ENCODE measurements at places on chromosomes 5 and 9. TPM values are rescaled to one million over a fixed set of nuclear protein-coding genes. Genes with fewer than 3 reads are reported as not detected.
A peak's percentile ranks its signal among the peaks of the same experiment; 100 is the strongest.

DNA sequence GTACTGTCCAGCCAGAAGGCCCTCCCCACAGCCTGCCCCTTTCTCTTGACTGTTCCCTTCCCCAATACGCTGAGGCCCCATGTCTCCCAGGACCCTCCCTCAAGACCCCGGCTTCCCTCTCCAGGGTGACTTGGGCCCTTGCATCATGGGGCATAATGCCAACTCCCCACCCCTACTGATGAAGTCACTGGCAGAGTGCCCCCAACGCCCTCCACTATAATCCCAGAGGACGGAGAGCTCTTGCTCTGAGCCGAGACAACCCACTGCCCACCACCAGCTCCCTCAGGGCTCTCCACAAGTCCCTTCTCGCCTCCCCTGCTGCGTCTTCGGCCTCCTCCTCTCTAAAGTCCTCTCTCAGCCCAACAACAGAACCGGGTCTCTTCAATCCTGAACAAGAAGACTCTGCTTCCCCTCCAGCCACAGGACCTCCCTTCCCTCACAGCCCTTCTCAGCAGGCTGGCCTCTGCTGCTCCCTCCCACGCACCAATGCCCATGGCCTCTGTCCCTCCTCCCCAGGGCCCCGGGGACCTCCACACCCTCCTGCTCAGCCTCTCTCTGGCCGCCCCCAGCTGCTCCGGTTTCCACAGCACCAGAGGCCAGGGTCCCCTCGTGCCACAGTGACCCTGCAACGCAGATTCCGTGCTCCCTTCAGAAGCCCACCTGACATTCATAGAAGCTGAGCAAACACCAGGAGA, 47.6 kb downstream of the ADAMTS2 start:
- no peak for ATAC-seq

- peak; percentile 100 for ATAC-seq
Observed at GRCh38 chr5:59587489-59588337, 305.8 kb downstream of the PDE4D start.

DNA sequence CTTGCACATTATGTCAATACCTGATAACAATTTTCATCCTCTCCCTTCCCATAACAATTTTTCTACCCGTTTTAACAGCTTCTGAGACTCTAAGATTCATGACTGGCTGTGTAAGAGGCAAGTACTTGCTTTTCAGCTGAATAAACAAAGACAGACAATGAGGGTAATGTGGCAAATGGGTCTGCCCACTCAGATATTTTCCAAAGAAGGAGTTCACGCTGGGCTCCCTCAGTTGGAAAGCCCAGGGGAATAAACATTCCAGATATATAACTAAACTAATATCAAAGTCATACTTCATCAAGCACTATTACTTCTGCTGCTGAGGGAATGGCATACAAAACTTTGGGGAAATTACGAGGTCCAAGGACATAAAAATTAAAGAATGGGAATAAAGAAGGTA, 24.4 kb downstream of the MEGF9 start:
- no peak for ATAC-seq

- peak; percentile 14 for ATAC-seq
Observed at GRCh38 chr9:122219856-122220672, 8.7 kb downstream of the LHX6 start.

DNA sequence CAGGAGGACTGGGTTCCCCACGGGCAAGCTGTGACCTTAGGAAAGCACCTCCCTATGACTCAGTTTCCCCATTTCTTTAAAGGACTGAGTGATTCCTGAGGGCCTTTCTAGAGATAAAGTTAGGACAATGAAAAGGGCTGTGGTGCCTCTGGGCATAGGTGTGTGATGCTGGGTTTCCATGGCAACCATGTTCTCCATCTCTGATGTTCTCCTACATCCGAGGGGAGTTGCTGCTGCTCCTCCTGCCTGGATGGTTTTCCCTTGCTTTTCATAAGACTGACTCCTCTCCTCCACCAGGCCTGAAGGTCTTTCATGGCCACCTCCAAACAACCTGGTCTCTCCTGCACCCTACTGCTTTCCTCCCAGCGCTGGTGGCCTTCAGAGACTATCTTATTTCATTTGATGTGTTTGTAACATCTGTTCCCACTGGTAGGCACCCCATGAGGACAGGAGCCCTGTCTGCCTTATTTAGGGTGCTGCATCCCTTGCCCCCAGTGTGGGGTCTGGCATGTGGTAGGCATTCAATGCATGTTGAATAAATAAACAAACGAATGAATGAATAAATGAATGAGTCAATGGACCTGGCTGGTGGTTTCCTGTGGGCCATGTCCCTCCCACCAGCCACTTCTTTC, 112.2 kb upstream of the HAND1 start:
- no peak for ATAC-seq

- ATAC-seq, result no peak
Observed at GRCh38 chr5:16666883-16667398, 50.1 kb upstream of the RETREG1 start.

- ATAC-seq, result no peak
Observed at GRCh38 chr9:22379272-22379671, 67.4 kb upstream of the DMRTA1 start.

GRCh38 chr9:78032730-78033457, 1.3 kb upstream of the GNAQ start:
- no peak for ATAC-seq

GRCh38 chr5:150073677-150074076, 12.7 kb downstream of the CSF1R start:
- ATAC-seq, result no peak

- ATAC-seq, result no peak
Observed at GRCh38 chr9:133569121-133569785, 34.7 kb downstream of the ADAMTSL2 start.

- no peak for ATAC-seq
Observed at GRCh38 chr5:159854916-159855315, 61.4 kb upstream of the ADRA1B start.

DNA sequence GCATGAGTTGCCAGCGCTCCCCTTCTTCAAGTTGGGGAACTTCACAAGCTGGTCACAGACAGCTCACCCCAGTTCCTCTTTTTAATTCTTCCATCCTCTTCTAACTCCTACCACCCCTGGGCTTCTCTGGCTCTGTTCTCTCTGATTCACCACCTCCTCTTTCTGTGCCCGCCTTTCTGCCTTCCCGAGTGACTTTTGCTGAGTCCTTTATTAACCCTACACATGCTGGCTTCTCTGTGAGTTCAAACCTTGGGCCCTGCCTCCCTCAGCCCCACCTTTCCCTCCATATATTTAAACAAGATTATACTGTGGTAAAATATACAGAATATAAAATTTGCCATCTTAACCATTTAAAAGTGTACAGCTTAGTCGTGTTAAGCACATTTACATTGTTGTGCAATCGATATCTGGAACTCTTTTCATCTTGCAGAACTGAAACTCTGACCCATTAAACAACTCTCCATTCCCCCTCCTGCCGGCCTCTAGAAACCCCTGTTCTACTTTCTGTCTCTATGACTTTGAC, 32.0 kb downstream of the SLC46A2 start:
- no peak for ATAC-seq

DNA sequence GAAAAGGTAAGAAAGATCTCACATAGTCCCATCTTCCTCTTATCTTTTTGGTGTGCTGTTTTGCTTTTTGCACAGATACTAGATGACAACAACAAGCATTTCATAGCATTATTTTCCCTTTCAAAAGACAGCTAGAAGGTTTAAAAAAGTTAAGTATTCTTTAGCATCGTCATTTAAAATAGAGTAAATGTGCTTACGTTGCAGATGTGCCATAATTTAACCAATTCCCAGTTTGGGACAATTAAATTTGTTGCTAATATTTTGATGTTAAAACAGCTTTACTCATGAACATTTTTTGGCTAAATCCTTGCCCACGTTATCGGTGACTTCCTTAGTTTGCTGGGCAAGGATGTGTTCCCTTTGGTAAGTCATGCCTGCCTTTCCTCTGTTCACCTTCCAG, 41.6 kb downstream of the PTTG1 start:
- no peak for ATAC-seq

DNA sequence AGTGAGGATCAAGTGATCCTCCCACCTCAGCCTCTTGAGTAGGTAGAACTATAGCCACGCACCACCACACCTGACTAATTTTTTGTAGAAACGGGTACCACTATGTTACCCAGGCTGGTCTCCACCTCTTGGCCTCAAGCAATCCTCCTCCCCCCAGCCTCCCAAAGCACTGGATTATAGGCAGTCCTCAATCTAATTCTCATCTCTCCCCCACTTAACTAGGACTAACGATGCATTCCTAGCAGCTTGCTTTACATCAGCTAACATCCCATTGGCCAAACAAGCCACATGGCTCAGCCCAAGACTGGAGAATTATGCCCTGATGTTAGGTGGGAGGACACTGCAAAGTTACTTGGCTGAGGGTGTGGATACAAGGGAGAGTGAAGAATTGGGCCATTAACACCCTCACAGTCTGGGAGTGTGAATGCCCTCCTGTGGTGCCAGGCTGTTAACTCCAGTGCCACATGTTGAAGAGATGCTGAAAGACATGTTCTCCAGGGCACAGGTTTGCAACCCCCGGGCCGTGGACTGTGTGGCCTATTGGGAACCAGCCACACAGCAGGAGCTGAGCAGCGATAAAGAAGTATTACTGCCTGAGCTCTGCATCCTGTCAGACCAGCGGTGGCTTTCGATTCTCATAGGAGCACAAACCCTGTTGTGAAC, 5.3 kb upstream of the ZNF367 start:
- no peak for ATAC-seq

GRCh38 chr9:91295357-91295756, 66.4 kb downstream of the AUH start:
- ATAC-seq, result no peak

GRCh38 chr5:16763211-16763610, 146.4 kb upstream of the RETREG1 start:
- ATAC-seq, result no peak

DNA sequence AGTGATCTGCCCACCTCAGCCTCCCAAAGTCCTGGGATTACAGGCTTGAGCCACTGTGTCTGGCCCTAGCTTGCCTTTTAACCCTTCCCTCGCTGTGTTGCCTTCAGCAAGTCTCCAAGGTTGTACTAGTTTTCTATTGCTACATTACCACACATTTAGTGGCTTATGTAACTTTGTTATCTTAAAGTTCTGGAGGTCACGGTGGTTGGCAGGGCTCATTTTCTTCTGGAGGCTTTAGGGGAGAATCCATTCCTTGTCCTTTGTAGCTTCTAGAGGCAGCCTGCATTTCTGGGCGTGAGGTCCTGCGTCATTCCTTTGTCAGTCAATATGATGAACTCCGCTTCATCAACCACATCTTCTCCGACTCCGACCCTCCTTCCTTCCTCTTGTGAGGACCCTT, 2.9 kb upstream of the PRRC2B start:
- ATAC-seq, result no peak

- ATAC-seq, result no peak
Observed at GRCh38 chr9:9612755-9613154, 1000.0 kb downstream of the PTPRD start.

DNA sequence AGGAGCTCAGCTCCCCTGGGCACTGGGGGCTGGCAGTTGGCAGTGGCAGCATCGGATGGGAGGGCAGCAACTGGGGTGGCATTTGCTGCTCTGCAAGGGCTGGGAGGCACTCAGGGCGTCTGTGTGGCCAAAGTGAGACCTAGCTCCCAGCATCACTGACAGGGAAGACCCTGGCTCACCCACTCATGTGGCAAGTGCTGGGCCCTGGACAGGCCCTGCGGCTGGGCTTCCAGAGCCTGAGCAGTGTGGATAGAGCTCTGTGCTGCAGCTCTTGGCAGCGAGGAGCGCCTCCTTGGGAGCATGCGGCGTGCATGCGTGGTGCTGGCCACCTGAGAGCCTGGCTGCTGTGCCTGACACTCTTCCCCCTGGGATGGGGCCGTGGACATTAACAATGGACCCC, 10.2 kb downstream of the CEP72 start:
- no peak for ATAC-seq

GRCh38 chr9:19460243-19460642, 51.4 kb downstream of the ACER2 start:
- ATAC-seq, result no peak

- peak; percentile 78 for ATAC-seq
Observed at GRCh38 chr9:128244837-128245231, 31.0 kb downstream of the GOLGA2 start.

GRCh38 chr5:76657091-76657490, 33.9 kb upstream of the F2RL2 start:
- no peak for ATAC-seq

DNA sequence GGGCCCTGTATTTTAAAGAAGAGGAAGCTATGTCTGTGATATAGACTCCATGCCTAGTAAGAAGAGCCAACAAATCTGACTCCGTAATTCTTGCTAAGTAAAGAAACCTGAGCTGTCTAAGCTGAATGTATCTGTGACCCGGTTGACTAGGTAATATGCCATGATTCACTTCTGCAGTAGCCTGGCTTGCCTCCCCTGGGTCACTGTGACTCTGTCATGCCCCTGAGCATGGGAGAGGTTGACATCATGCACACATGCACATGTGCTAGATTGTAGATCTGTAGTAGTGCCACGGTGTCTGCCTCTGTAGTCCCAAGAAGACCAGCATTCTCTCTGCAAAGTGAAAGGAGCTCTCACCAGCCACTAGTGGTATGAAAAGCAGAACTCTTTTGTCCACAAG, 9.1 kb downstream of the SLC22A5 start:
- peak; percentile 98 for ATAC-seq

DNA sequence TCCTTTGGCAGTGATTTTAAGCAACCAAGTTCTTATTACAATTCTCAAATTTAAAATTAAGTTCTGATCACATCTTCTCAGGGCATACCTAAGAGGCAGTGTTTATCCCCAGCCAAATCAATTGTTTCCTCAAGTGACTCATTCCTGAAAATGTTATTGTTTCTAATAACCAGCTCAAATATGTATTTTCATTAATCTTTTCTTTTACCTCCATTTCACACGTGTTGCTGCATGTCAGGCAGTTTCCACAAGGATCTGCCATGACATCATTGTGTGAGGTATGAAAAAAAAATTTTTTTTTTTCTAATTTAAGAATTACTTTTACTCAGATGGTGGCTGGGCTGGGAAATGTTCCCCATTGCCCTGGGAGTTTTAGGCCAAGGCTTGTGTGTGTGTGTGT, 113.0 kb upstream of the NTRK2 start:
- peak; percentile 27 for ATAC-seq

GRCh38 chr5:133742431-133742988, 130.2 kb upstream of the FSTL4 start:
- ATAC-seq, result no peak

Gene SLCO6A1
- total RNA-seq, result 0.88 TPM

Gene CEP78
- 21.8 TPM for total RNA-seq

Gene SLC22A4
- total RNA-seq, result 0.46 TPM

Gene C5
- total RNA-seq, result 3.8 TPM

Gene SPOCK1
- total RNA-seq, result 46.6 TPM

Gene UCK1
- total RNA-seq, result 17.0 TPM

Gene ELAVL2
- 1.2 TPM for total RNA-seq

Gene STC2
- total RNA-seq, result 92.3 TPM

Gene LCN9
- not detected for total RNA-seq

Gene RMND5B
- total RNA-seq, result 21.0 TPM

Gene ZBTB43
- 15.7 TPM for total RNA-seq

Gene HEMGN
- not detected for total RNA-seq

Gene PSMB7
- total RNA-seq, result 289 TPM

Gene FAM78A
- total RNA-seq, result 0.65 TPM

Gene LCN6
- not detected for total RNA-seq

Gene SEMA6A
- total RNA-seq, result 21.6 TPM
